ENCODE measurements at places on chromosomes 6 and 20.

DNA sequence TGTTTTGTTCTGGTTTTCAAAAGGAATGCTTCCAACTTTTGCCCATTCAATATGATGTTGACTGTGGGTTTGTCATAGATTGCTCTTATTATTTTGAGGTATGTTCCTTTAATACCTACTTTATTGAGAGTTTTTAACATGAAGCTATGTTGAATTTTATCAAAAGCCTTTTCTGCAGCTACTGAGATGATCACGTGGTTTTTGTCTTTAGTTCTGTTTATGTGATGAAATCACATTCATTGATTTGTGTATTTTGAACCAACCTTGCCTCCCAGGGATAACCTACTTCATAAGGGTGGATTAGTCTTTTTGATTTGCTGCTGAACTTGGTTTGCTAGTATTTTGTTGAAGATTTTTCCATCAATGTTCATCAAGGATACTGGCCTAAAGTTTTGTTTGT lies 92.7 kb upstream of the TCF21 start:
- H3K4me3 ChIP-seq = no peak overlapping the region
- peaks cover 14% of the 10 kb centered on the region for H3K4me1 ChIP-seq

DNA sequence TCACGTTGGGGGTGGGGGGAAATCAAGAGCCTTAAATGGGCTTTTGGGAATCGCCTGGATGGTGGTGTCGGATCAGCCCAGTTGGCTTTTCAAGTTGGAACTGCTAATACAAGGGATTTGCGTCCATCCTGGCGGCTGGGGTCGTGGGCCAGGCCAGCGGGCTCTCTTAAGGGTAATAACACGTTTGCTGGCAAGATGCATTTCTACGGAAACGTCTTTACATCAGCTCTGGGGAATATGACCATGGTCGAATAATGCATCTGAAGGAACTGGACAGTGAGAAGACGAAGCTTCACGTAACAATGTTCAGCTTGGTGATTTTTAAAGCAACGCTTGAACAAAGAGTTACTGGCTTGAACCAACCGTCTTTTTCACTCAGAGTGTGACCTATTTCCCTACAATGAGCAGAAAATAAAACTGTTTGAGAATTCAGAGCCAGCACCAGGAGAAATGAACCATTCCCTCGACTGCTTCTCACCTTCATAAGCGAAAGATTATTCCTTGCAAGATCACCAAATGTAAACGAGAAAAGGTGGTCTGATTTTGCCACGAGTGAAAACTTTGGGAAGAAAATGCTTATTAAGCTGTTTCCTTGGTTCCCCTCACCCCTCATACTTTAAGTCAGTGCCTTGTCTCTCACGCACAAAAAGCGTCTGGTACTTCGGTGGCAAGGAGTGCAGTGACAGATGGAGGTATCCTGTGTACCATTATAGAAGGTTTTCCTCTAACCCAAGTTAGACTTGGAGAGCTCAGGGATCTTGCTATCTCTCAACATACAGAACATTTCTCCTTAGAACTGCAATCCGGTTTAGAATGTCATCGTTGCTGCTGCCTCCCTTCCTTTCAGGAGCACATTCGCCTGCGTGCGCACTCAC lies 1.4 kb upstream of the MARCKS start:
- no peak overlapping the region for H3K4me3 ChIP-seq
- H3K27ac ChIP-seq = no peak overlapping the region
- H3K4me1 ChIP-seq = peaks cover 32% of the 10 kb centered on the region
- no peaks in the 10 kb centered on the region for H3K27me3 ChIP-seq
- DNase-seq = no peak

- no peak overlapping the region for H3K27ac ChIP-seq
- peaks cover 38% of the 10 kb centered on the region for H3K4me1 ChIP-seq
- no peak overlapping the region for H3K4me3 ChIP-seq
- H3K27me3 ChIP-seq = no peaks in the 10 kb centered on the region
These were observed 1.2 kb downstream of the TMEM239 start for GRCh38 chr20:2817341-2817726.

- peak; percentile 80 for DNase-seq
- no peak overlapping the region for H3K4me3 ChIP-seq
- H3K27ac ChIP-seq = no peak overlapping the region
These were observed 241.0 kb downstream of the DLL1 start for GRCh38 chr6:170049641-170050561.

DNA sequence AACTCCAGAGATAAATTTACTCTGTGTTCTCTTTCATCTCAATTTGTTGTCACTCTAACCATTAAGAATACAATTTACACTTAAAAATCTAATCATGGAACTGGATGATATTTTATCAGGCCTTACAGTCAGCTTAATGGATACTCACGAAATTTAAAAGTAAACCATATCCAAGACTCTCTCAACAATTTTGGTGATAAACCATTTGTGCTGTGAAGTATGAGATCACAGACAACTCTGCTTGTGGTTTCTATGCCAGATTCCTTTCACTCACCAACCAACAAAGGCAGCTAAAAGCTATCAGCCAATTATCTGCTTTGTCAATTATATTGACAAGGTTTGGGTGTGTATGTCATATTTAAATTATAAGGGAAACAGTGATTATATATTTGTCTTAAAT lies 155.8 kb downstream of the TRDN start:
- no peaks in the 10 kb centered on the region for H3K36me3 ChIP-seq
- H3K27ac ChIP-seq = no peak overlapping the region
- no peaks in the 10 kb centered on the region for H3K4me1 ChIP-seq
- DNase-seq = no peak

- peaks cover 55% of the 10 kb centered on the region for H3K27me3 ChIP-seq
- no peak for DNase-seq
- peaks cover 17% of the 10 kb centered on the region for H3K4me1 ChIP-seq
- H3K36me3 ChIP-seq = no peaks in the 10 kb centered on the region
These were observed 21.0 kb downstream of the COL9A1 start for GRCh38 chr6:70281923-70282311.

DNA sequence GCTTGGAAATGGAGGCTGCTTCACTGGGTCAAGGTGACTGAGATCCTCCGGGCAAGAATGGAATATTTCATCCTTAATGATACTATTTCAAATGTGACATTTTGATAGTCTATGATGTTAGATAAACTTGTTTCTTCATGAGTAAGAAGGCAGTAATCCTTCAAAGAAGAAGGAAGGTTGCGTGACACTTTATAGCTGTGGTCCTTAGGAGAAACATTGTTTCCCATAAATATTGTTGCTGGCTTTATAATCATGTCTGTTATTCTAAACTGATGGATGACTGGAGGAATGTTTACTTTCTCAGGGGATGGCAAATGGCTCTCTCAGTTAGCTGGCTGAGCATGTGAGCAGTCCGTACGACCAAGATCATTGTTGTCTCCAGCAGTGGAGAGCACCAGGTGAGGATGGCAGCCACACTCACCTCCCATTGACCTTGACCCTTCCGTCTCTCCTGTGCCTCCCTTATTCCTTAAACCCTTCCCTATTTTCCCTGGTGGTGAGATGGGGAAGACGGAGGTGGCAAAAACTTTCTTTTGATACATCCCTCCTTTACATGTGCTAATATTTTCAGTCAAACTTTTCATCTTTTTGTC lies 171.2 kb upstream of the OLIG3 start:
- no peaks in the 10 kb centered on the region for H3K27me3 ChIP-seq
- H3K36me3 ChIP-seq = no peaks in the 10 kb centered on the region
- peaks cover 16% of the 10 kb centered on the region for H3K4me1 ChIP-seq
- no peak overlapping the region for H3K4me3 ChIP-seq

DNA sequence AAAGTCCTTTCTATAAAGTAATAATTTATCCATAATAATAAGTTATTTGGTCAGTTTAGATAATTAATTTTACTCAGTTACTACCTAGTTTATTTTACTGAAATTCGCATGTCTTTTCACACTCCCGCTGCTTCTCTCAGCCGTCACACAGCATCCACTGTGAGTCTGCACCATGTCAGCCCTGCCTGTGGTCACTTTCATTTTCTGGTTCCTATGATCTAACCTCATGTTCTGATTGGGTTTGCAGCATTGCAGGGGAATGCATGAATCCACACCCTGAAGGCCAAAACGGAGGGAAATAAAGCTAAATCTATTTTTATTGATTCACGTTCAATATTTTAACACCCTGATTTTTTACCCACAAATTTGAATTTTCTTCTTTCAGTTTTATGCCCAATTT lies 47.4 kb downstream of the PDE10A start:
- peaks cover 23% of the 10 kb centered on the region for H3K4me1 ChIP-seq
- H3K27me3 ChIP-seq = no peaks in the 10 kb centered on the region
- peak overlapping the region; percentile 99 for H3K27ac ChIP-seq
- no peak for DNase-seq
- H3K36me3 ChIP-seq = no peaks in the 10 kb centered on the region

DNA sequence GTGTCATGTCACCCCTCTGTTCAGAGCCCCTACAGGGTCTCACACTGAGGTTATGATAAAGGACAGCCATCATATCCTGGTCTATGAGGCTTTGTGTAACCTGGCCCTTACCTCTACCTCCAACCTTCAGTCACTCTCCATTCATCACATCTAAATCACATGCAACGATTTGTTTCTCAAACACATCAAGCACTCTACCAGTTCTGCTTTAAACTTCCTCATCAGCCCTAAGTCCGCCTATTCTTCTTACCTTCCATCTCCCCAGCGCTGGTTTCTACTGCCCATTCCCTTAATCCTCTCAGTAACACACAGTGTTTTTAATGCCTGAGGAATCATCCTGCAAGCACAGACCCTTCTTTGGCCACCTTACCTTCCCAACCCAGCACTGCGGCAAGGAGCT lies 17.9 kb upstream of the BACH2 start:
- H3K27ac ChIP-seq = no peak overlapping the region
- H3K36me3 ChIP-seq = no peaks in the 10 kb centered on the region
- no peak for DNase-seq
- H3K4me1 ChIP-seq = no peaks in the 10 kb centered on the region
- peaks cover 18% of the 10 kb centered on the region for H3K27me3 ChIP-seq
- H3K4me3 ChIP-seq = no peak overlapping the region

DNA sequence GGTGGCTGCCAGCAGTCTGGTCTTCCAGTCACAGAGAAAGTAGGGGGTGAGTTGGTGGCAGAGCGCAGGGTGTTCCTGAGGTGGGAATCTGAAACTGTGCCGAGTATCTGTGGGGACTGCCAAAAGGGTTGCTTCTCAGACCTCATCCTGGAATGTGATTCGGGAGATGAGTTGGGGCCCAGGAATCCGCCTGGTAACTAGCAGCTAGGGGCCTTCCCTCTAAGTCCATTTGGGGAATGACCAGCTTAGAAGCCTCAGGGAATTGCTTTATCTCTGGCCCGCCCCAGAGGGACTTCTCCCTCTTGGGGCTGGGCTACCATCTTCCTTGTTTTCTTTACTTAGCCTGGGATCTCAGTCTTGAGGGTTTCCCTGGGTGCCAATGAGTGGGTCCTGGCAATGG lies 49.6 kb downstream of the MOCS1 start:
- no peaks in the 10 kb centered on the region for H3K27me3 ChIP-seq
- no peak overlapping the region for H3K4me3 ChIP-seq
- no peaks in the 10 kb centered on the region for H3K4me1 ChIP-seq
- no peak for DNase-seq

DNA sequence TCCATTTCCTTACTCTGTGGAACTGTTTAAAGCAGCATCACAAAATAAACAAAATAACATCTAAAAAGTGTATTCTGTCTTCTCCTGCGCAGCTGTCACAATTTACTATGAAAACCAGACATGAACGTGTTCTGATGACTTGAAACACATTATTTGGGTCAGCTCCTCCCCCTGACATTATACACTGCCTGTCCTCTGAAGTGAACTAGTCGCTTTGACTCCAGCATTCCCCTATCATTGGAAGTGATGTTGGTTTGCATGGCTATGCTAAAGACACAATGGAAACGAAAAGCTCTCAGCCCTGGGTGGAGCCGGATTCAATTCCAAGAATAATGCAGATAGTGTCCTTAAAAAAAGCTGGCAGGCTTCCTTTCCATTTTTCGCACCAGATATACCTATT lies 125.9 kb downstream of the FYN start:
- DNase-seq = no peak
- peaks cover 1% of the 10 kb centered on the region for H3K36me3 ChIP-seq
- H3K27me3 ChIP-seq = no peaks in the 10 kb centered on the region
- H3K27ac ChIP-seq = no peak overlapping the region

DNA sequence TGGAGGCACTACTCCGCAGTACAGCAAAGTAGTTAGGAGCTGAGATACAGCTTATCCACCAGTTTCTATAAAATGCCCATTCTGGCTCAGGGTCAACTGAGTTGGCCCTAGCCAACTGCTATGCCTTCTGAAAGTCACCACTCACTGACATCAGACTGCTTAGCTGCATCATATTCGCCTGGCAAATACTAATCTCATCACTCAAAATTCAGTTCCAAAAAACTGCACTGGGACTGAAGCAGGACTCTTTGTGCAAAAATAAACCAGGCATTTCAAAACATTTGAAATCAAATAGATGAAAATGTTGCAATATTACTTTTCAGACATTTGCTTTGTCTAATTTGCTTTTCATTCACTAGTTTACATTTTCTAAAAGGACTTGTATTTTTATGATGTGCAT lies 230.0 kb downstream of the ALDH8A1 start:
- no peak for DNase-seq
- H3K27ac ChIP-seq = no peak overlapping the region
- H3K27me3 ChIP-seq = no peaks in the 10 kb centered on the region
- H3K4me3 ChIP-seq = no peak overlapping the region
- peaks cover 46% of the 10 kb centered on the region for H3K4me1 ChIP-seq
- H3K36me3 ChIP-seq = no peaks in the 10 kb centered on the region

DNA sequence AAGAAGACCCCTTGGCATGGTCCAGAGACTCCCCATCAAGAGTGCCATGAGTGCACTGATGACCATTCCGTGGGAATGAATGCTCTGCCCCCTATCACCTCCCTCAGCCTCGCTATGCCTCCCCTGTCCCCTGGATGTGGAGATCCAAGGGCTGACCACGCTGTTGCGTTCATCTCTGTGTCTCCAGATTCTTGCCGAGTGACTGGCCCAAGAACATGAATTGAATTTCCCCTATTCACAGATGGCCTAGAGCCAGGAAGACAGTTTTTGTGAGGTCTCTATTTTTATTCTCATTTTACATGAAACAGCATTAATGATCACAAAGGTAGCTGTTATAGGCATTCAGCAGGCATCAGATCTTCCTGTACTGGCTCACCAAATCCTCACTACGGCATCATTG lies 33.6 kb downstream of the MAFB start:
- H3K36me3 ChIP-seq = no peaks in the 10 kb centered on the region
- H3K4me1 ChIP-seq = peaks cover 37% of the 10 kb centered on the region
- peaks cover 11% of the 10 kb centered on the region for H3K27me3 ChIP-seq
- no peak overlapping the region for H3K27ac ChIP-seq
- no peak overlapping the region for H3K4me3 ChIP-seq

- no peaks in the 10 kb centered on the region for H3K36me3 ChIP-seq
- H3K4me3 ChIP-seq = no peak overlapping the region
- no peak for DNase-seq
- peaks cover 4% of the 10 kb centered on the region for H3K4me1 ChIP-seq
- peaks cover 4% of the 10 kb centered on the region for H3K27me3 ChIP-seq
These were observed 134.0 kb upstream of the HCRTR2 start for GRCh38 chr6:55040102-55040848.
